Left colon (tissue), 2 donors: ENCODE measurements at places on chromosomes 16 and 17.
A peak's percentile ranks its signal among the peaks of the same experiment; 100 is the strongest.

DNA sequence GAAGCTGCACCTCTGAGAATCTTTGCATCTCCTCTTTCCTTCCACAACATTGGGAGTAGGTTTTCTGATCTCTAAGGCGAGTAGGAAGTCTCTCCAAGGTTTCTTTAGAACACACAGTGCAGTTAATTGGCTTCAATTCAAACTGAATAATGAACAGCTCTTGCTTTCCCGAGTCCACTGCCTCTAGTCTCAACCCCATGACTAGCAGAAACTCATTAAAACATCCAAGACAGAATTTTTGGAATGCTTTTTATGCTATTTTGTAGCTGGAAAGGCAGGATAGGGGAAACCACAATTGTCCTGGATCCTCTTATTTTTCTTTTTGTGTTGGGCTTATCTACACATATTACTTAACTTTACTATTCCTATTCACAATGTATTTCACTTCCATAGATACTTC lies 206.6 kb downstream of the CDH8 start:
- DNase-seq: no peak

DNA sequence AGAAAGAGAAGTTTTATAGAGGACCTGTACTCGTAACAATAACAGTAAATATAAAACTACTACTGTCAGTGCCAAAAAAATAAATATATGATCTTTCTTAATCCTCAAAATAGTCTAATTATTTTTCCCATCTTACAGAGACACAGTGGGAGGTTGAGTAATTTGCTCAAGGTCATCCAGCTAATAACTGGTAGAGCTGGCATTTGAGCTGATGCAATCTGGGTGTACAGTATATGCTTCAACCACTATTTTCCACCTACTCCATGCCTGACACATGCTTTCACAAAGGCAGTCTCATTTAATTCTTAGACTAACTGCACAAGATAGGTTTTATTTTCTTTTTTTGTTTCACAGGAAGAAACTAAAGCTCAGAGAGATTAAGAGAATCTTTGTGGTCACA lies 33.6 kb downstream of the PIGL start:
- DNase-seq: no peak

DNA sequence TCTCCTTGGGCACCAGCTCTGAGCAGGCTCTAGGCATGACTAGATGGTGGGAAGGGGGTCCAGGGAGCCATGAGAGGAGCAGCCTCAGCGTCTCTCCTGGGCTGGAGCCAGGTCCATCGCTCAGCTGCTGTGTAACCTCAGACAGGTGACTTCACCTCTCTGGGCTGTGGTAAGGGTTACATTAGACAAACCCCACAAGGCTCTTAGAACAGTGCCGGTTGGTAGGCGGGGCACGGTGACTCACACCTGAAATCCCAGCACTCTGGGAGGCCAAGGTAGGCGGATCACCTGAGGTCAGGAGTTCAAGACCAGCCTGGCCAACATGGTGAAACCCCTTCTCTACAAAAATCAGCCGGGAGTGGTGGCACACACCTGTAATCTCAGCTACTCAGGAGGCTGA lies 18.1 kb upstream of the NPTX1 start:
- no peak for DNase-seq

DNA sequence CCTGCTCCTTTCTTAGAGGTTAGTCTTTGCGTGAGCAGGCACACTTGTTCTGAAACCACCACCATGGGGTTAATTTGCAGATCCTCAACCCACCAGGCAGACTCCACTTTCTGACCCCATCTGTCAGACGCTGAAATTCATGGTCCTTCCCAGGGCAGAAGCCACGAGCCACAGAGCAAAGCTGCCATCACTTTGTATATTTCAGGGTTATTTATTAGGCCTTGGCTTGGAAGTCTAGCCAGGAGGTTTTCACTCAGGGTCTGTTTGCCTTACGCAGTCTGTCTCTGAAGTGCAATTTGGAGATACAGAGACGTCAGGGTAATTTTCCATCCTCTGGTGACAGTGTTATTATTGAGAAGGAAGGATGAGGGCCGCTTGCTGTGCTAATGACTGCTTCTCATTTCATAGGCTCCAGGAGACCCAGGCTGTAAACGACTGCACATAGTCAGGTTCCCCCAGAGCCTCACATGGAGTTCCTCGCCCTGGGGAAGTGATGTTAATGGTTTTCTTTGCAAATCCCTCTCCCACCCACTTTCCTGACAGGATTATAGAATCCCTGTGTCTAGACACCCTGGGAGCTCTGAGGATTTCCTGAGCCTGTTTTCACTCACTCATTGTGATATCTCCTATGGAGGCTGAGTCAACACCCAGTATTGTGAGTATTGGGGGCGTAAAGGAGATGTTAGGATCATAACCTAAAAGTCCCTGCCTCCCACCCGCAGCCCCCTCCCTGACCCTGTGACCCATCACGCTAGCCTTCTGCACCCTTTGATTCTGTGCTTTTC lies 269.0 kb downstream of the ABCC12 start:
- no peak for DNase-seq

GRCh38 chr17:17446666-17447155 lies 30.1 kb upstream of the MED9 start:
- no peak for DNase-seq

- peak; percentile 91 for DNase-seq
Measured at GRCh38 chr17:47850692-47851573, at the start of gene SP6. SP6 (minus strand) TSS chr17:47851163; CDS start chr17:47848429, 2,734 bp downstream.

GRCh38 chr17:59876107-59876506 lies 16.6 kb downstream of the TUBD1 start:
- DNase-seq: no peak

- no peak for DNase-seq
Measured at GRCh38 chr16:83793179-83793578, 14.6 kb upstream of the HSBP1 start.

- DNase-seq: no peak
Measured at GRCh38 chr17:2442166-2442565, 41.3 kb upstream of the MNT start.

DNA sequence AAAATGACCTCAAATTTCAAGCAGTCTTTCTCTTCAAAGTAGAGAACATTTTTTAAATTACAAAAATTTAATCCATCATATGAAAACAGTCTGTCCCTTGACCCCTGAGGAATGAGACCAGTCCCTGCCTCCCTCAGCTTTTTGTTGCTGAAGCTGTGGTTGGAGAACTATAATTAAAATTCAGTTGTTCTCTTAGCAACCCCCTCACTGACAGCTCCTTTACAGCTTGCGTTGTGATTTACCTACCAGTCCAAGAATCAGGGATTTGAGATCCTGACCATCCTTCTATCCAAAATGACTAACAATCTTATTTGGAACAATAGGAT lies 29.8 kb downstream of the LYRM1 start:
- no peak for DNase-seq

DNA sequence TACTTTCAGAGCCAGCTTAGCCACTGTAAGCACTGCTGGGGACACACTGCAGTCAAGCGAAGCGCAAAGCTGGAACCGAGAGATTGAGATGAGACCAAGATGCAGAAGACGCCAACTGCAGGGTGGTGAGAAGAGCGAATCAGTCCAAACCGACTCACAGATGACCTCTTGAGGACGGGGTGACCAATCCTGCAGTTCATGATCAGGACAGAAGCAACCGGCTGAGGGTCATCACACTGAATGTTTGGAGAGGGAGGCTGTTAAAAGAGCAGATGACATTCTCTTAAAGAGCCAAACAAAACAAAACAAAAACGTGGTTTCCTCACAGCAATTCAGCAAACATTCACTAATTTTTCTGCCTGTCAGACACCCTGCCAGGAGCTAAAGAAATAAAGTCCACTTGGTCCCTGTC lies 8.5 kb downstream of the HASPIN start:
- peak; percentile 33 for DNase-seq

- DNase-seq: peak; percentile 52
Measured at GRCh38 chr17:82592289-82592766, 55.9 kb downstream of the WDR45B start.

DNA sequence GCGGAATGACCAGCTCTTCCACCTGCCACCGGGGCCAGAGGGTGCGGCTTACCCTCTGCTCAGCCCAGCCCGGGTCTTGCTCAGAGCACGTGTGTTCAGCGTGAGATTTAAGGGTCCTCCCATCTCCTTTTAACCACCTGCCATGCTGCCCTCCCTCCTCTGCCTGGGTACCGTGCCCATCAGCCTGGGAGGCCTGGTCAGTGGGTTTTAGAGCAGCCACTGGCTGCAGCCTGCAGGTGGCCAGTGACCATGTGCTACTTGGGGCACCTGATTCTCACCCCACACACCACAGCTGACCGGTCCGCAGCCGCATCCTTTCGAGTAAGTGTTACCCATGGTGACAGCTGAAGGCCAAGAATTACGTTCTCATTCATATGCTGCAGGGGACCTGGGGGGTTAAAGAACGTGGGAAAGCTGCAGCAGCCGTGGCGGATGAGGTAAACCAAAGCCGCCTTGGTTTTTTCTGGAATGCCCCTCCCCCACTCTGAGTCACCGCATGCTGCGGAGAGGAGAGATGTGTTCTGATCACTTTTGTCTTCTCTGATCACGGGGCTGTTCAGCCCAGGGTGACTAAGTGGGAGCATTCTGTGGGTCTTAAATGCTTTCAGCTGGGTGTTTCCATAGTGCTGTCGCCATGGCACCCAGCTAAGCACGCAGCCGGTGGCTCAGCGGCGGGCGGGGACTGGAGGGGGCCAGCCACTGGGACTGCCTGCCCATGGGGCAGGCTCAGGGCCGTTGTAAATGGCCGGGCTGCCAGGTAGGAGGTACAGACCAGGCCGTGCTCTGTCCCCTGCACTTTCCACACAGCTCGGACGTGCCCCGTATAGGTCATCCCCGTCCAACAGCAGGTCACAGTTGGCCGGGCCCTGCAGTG lies 59.8 kb downstream of the BAIAP2 start:
- DNase-seq: peak; percentile 76

DNA sequence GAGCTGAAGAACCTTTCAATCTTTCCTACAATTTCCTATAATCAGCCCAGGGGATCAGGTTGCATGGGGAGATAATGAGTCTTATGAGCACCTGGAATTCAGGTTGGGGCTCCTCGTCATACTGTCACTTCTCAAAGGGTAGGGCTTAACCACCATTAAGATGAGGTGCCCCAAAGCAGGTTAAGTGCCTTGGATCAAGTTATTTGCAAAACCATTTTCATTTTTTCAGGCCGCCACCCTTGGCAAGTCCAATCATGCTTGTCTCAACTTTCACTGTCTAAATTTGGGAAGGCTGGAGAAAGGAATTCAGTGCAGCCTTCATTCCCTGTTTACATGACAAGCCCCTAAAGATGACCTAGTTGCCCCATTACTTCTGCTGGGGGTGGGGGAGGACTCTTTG lies 44.9 kb upstream of the TANGO6 start:
- no peak for DNase-seq

DNA sequence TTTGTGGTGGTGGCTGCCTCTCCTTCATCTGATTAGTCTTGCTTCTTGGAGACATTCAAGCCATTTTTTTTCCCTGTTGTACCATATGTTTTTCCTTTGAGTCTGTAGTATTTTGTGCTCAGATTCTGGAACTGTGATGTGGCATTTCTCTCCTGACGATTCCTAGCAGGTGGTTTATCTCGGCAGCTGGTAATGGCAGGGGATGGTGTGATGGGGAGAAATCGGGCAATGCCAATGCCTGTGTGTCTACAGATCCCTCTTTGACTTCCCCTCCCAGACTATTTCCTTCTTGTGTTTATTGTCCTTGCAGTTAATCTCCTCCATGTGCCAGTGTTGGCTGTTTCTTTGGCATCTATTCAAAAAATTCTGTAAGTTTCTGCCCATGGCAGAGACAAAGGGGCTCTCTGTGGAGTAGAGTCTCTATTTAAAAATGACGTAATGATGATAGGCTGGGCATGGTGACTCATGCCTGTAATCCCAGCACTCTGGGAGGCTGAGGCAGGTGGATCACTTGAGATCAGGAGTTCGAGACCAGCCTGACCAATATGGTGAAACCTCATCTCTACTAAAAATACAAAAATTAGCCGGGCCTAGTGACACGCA lies 90.2 kb upstream of the ERCC4 start:
- DNase-seq: no peak

DNA sequence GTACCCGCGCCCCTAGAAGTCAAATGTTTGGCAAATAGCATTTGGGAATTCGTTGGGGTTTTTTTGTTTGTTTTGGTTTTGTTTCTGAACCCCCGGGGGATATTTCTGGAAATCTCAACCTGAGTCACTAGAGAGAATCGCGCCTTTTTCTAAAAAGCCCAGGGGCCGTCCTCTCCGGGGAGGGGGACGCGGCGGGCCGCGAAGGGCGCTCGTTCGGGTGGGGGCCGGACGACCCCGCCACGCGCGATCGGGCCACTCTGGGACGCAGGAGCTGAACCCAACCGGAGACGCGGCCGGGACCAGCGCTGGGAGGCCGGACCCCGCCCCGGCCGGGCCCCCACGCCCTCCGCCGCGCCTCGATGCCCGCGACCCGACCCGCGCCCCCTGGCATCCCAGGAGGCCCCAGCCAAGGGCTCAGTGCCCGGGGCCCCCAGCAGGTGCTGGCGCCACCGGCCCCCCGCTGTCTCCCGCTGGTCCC lies 302 bp downstream of the LITAF start:
- DNase-seq: no peak

GRCh38 chr17:68780596-68780995 lies 174.6 kb downstream of the ABCA8 start:
- no peak for DNase-seq

GRCh38 chr16:49748322-49748721 lies 107.6 kb downstream of the ZNF423 start:
- no peak for DNase-seq

GRCh38 chr16:86882586-86883280 lies 304.4 kb downstream of the FOXL1 start:
- no peak for DNase-seq

- no peak for DNase-seq
Measured at GRCh38 chr17:53655591-53655990, 167.1 kb upstream of the KIF2B start.

- no peak for DNase-seq
Measured at GRCh38 chr17:37359682-37360188, 16.1 kb upstream of the C17orf78 start.

DNA sequence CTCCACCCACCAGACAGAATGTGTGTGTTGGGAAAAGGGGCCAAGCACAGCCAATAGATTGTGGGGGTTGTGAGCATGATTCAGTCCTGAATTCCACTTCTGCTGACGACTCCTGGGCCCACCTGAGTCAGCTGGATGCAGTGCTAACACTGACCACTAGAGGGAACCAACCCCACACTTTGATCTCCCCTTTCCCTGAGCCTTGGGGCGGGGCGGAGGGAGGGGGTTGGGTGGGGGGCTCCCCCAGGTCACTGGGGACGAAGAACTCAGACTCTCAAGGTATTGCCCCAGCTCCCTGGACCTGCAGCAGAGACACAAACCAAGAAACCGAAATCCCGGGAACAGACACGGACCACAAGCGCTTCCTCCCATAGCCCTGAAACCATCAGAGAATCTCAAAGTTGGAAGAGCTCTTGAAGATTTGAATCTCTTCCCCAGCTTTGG lies 621 bp upstream of the CSHL1 start:
- DNase-seq: peak; percentile 38

GRCh38 chr16:65666132-65666941 lies 544.5 kb upstream of the CDH11 start:
- DNase-seq: no peak

- DNase-seq: no peak
Measured at GRCh38 chr17:62808576-62808970, 459 bp upstream of the MARCHF10 start.
